ENCODE measurements at places on chromosomes 7 and 10. TPM values are rescaled to one million over a fixed set of nuclear protein-coding genes. Genes with fewer than 3 reads are reported as not detected.

The MEIG1 gene
- 0.61 TPM for total RNA-seq

The PNLIPRP1 gene
- total RNA-seq = not detected

The FZD8 gene
- total RNA-seq = 30.2 TPM

The MMD2 gene
- not detected for total RNA-seq

The CALML5 gene
- total RNA-seq = not detected

The STAMBPL1 gene
- 0.61 TPM for total RNA-seq

The RTKN2 gene
- total RNA-seq = 1.3 TPM

The NAT16 gene
- total RNA-seq = not detected

The ITPRID1 gene
- total RNA-seq = not detected

The KEL gene
- total RNA-seq = not detected

The SAMD9 gene
- total RNA-seq = 11.0 TPM

The CRPPA gene
- 1.7 TPM for total RNA-seq

The HOXA5 gene
- 4.2 TPM for total RNA-seq

The KLF14 gene
- 0.15 TPM for total RNA-seq

The HDAC9 gene
- total RNA-seq = 0.65 TPM

The NME8 gene
- not detected for total RNA-seq

The AKR1C1 gene
- 3.2 TPM for total RNA-seq

The INSYN2A gene
- not detected for total RNA-seq

The PTF1A gene
- total RNA-seq = not detected

The CYP2E1 gene
- total RNA-seq = not detected

The WAPL gene
- 45.1 TPM for total RNA-seq

The CYP3A5 gene
- not detected for total RNA-seq

The CYP3A7 gene
- not detected for total RNA-seq

The NPC1L1 gene
- total RNA-seq = not detected

The NODAL gene
- not detected for total RNA-seq

The SH2D4B gene
- 0.30 TPM for total RNA-seq

The MPP7 gene
- 0.30 TPM for total RNA-seq

The CALY gene
- not detected for total RNA-seq

The NPVF gene
- total RNA-seq = not detected

The ASZ1 gene
- not detected for total RNA-seq

The SUGCT gene
- 1.2 TPM for total RNA-seq

The DDX50 gene
- total RNA-seq = 52.6 TPM

The DNAJB6 gene
- 134 TPM for total RNA-seq

The CREB5 gene
- total RNA-seq = 2.3 TPM

The OPN1SW gene
- not detected for total RNA-seq

The OR6B1 gene
- total RNA-seq = not detected

The GHITM gene
- total RNA-seq = 196 TPM

The TEX36 gene
- not detected for total RNA-seq

The TDRD1 gene
- total RNA-seq = not detected

The FGFR2 gene
- 0.32 TPM for total RNA-seq

The IDI2 gene
- not detected for total RNA-seq

The NEUROD6 gene
- not detected for total RNA-seq

The AGAP3 gene
- 55.6 TPM for total RNA-seq

The EVX1 gene
- not detected for total RNA-seq

The NUDT13 gene
- total RNA-seq = 1.1 TPM

The SHH gene
- not detected for total RNA-seq

The MACROH2A2 gene
- total RNA-seq = 0.65 TPM
